ENCODE measurements at places on chromosomes 5 and 9.
A peak's percentile ranks its signal among the peaks of the same experiment; 100 is the strongest.

- no peak for DNase-seq
Measured at GRCh38 chr5:36958612-36959011, 82.0 kb downstream of the NIPBL start.

- DNase-seq: no peak
Measured at GRCh38 chr5:83744821-83745220, 24.2 kb upstream of the HAPLN1 start.

DNA sequence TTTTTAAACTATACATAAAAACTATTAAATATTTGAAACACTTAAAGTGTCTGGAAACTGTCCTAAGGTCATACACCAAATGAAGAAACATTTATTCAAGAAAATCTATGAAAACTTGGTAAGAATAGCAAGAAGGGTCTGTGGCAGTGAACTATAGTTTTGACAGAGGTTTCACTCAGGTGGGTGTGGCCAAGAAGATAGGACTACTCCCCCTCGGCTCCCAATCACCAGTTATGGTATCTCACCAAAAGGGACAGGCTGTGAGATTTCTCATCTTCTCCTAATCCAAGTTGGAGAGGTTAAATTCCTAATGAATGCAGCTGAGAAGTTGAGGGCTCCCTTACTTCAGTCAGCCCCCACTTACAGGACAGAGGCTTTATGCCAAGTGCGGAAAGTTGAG, 2.9 kb downstream of the ARSK start:
- DNase-seq: no peak

GRCh38 chr9:107707915-107708441, 218.4 kb upstream of the KLF4 start:
- no peak for DNase-seq

- DNase-seq: no peak
Measured at GRCh38 chr9:110802416-110803035, 133.9 kb downstream of the MUSK start.

GRCh38 chr9:124828489-124829333, 24.5 kb upstream of the WDR38 start:
- no peak for DNase-seq

GRCh38 chr5:178106556-178107239, 6.6 kb upstream of the N4BP3 start:
- no peak for DNase-seq

DNA sequence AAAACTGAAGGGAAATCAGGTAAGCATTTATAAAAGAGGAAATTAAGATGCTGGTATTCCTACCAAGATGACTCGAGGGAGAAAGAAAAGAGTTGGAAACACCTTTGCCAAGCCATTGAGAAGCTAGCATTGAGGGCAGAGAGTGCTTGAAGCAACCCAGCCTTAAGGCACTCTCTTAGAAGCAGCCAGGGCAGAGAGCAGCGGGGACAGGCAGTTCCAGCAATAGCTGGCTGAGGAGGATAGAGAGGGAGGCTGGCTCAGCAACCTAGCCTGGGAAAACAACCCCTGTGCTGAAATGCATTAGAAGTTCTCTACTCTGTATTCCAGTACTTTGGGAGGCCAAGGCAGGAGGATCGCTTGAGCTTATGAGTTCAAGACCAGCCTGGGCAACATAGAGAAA, 40.3 kb upstream of the HSPA9 start:
- no peak for DNase-seq

DNA sequence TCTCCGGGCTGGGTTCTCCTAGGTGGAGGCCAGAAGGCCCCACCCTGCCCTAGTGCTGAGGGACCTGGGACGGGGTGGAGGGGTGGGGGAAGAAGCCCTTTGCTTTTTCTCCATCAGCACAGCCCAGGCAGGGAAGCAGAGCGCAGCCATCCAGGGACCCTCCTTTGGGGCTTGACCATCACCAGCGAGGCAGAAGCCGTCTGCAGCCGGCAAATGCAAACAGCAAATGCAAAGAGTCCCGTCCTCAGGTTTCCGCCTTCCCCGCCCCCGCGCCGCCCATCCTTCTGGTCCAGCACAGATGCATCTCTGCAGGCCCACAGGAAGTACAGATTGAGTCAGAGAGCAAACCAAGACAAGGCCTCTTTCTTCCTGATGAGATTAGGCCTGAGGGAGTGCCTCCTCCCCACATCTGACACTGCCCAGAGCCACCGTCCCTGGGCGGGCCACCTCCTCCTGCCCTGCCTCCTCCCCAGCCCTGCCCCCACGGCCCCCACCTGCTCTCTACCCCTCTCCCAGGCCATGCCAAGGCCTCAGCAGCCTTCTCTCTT, 23.4 kb downstream of the CORO2A start:
- DNase-seq: no peak

- DNase-seq: no peak
Measured at GRCh38 chr5:38029397-38030065, 189.7 kb upstream of the GDNF start.

GRCh38 chr5:142201471-142201887, 92.9 kb downstream of the NDFIP1 start:
- no peak for DNase-seq

DNA sequence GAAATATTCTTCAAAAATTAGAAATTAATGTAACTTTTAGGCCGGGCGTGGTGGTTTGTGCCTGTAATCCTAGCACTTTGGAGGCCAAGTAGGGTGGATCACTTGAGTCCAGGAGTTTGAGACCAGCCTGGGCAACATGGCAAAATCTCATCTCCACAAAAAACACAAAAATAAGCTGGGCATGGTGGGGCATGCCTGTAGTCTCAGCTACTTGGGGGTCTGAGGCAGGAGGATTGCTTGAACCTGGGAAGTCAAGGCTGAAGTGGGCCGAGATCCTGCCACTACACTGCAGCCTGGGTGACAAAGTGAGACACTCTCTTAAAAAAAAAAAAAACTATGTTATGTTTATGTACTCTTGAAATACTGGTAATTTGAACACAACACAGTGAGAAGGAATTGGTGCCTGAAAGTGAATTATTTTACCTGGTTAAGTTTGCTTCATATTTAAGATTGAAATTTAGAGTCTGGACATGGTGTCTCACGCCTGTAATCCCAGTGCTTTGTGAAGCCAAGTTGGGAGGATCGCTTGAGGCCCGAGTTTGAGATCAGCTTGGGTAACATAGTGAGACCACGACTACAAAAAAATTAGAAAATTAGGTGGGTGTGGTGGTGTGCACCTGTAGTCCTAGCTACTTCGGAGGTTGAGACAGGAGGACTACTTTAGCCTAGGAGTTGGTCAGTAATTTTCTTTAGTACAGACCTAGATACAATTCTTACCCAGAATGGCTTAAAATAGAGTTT, 15.0 kb downstream of the ARRDC3 start:
- no peak for DNase-seq

GRCh38 chr5:14896131-14896530, 24.6 kb upstream of the ANKH start:
- no peak for DNase-seq

GRCh38 chr9:109886041-109886440, 106.0 kb downstream of the PALM2AKAP2 start:
- no peak for DNase-seq

- no peak for DNase-seq
Measured at GRCh38 chr9:112332214-112332613, 1.2 kb downstream of the PTBP3 start.

GRCh38 chr5:180817893-180818674, 15.5 kb upstream of the MGAT1 start:
- no peak for DNase-seq

DNA sequence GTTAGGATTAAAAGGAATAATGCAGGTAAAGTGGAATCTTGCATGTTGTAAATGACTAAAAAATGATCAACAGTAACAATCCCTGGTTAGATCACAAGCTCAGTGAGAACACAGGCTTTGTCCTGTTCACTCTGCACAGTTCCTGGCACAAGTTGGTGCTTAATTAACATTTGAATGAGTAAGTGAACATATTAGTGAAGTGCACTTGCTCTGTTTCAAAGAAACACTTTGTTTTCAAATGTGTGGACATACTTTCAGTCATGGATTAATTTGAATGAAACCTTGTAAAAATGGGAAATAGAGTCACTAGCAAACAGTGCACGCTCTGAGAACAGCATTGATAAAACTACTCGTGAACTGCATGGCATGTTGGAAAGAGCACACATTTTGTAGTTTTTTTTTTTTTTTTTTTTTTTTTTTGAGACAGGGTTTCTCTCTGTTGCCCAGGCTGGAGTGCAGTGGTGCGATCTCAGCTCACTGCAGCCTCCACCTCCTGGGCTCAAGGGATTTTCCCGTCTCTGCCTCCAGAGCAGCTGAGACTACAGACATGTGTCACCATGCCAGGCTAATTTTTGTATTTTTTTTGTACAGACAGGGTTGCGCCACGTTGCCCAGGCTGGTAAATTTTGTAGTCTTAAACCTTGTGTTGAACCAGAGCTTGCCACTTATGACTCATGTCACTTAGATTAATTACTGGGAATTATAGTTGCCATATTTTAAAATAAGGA, 159.9 kb downstream of the LURAP1L start:
- no peak for DNase-seq

GRCh38 chr9:128081056-128081455, 13.0 kb downstream of the SLC25A25 start:
- peak; percentile 38 for DNase-seq
